ENCODE measurements at places on chromosomes 1 and 21.
A peak's percentile ranks its signal among the peaks of the same experiment; 100 is the strongest.

GRCh38 chr1:20732071-20732587, 374 bp downstream of the SH2D5 start:
- no peak for DNase-seq

DNA sequence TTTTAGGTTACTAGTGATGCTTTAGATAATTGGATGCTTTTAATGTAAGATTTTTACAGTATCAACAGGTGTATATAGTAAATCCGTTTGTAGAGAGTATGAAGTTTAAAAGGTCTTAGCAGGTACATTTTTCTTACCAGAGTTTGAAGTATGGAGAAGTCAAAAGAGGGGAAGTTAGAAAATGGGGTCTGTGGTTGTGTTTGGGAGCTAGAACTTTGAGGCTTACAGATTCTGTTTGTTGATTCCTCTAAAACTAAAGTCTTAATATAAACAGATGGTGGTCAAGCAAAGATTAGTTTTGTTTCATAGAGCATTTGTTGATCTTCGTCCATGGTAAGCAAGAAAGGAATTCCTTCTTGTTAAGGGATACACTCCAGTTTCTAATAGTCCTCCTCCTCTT, 35.8 kb downstream of the CDC42 start:
- DNase-seq: no peak

GRCh38 chr1:53729456-53730223, 9.3 kb downstream of the GLIS1 start:
- DNase-seq: no peak

- no peak for DNase-seq
Measured at GRCh38 chr1:234670967-234671626, 61.1 kb upstream of the IRF2BP2 start.

DNA sequence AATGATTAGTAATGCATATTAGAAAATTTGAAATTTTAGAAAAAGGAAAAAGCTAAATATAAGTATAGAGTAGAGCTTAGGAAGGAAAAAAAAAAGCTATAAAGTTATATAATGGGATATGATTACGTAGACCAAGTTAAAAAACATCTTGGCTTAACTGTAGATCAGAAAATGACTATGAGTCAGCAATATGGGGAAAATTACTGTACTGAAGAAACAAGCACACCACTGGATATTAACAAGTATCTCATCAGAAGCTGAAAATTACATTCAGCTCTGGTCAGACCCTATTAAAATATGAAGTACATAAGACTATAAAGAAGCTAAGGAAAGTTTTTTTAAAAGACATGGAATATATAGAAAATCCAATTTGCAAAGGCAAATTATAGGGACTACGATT, 19.5 kb downstream of the DNAJC8 start:
- DNase-seq: no peak

- DNase-seq: no peak
Measured at GRCh38 chr21:39238275-39238674, 55.0 kb upstream of the PSMG1 start.

- DNase-seq: no peak
Measured at GRCh38 chr1:46131712-46132528, 509 bp downstream of the PIK3R3 start.

DNA sequence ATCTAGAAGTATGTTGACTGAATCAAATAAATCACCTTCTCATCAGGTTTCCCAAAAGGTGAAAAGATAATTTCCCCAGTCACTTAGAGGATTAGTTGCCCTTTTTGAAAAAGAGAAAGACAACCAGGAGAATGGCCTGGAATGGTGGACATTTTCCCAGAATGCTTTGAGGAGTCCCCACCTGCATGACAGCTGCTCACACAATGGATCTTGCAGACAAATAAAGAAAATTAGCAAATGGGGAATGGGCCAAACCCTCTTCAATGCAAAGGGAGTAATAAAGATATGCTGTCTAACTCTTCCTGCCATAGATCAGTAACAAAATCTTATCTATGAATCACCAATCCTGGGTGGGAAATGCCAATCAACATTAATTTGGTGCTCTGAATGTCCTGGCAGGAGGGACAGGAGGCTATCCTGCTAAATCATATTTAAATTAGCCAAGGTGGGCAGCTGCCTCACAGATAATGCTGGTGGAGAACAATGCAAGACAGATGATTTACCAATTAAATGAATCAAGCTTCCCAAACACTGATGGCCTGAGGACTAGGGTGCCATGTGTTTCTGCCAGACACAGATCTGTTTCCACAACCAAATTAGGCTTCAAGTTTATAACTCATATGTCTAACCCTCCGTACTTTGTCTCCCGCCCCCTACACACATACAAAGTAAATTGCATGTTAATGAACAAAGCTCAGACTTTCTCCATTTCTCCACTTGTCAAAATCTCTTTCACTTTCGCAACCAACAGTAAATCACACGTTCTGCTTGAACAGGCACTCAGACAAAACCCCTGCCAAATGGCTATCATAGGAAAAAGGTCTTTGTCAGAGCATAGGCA, 488.0 kb upstream of the PLXNA2 start:
- no peak for DNase-seq

DNA sequence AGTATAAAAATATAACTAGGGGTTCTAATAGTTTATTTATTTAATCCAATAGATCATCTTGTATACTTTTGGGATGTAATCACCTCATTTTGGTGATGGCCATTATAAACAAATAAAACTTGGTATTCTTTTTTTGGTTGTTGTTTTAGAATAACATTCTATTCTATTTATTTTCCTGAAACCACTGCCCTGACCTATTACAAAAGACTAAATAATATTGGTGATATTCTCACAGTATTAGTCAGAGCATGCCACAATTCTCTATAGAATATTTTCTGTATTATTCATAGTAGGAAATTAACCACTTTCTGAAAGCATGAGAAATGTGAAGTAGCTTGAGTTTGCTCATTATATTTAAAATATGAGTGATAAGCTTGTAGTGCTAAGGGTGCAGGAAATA, 54.1 kb upstream of the LRRC7 start:
- no peak for DNase-seq

- no peak for DNase-seq
Measured at GRCh38 chr1:167528057-167528728, 9.9 kb upstream of the CD247 start.

- no peak for DNase-seq
Measured at GRCh38 chr1:243837907-243838535, 12.0 kb downstream of the AKT3 start.

GRCh38 chr1:161781995-161782394, 15.9 kb downstream of the ATF6 start:
- no peak for DNase-seq

DNA sequence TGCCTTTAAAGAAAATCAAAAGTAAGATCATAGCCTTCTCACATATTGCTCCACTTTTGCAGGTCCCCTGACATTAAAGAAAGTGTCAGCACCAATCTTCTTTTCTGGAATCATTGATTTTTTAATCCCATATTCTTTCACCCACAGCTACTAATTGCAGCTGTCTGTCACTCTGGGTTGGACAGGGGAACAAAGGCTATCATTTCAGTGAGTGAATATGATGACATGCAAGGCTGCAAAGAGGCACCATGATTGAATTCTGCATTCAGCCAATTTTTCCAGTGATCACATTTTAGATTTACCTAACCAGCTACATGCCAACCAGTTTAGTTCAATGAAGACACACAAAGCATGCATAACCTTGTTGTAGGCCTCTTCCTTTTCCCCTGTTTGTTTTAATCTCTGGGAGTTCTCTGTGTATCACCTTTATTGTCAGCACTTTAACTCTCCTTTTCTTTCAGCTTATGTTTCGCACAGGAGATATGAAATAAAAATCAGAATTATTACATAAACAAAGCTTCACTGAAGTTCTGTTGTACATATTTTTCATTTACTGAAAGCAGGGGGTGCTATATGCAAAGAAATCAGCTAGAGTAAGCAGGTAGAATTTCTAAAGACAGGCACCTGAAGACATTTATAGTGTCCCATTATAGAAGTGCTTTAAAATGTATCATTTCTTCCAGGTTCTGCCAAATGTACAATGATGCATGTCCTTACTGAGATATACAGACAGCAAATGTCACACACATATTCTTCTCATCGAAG, 584.8 kb downstream of the PLA2G4A start:
- DNase-seq: no peak

DNA sequence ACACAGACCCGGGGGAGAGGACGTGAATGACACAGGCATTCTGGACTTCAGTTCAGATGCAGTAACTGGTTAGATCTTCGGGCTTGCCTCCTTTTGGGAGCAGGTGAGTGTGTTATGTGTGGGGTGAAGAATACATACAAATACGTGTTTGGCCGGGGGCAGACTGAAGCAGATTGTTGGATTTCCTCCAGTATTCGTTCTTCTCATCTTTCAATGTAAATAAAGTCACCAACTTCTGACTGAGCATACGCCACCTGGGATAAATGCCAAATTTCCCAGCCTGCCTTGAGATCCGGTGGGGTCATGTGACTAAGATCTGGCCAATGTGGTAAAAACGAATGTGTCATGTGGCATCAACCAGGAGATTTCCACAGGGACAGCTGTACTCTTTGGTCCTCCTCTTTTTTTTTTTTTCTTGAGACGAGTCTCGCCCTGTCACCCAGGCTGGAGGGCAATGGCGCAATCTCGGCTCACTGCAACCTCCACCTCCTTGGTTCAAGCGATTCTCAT, 189.8 kb downstream of the RGS7 start:
- DNase-seq: no peak

DNA sequence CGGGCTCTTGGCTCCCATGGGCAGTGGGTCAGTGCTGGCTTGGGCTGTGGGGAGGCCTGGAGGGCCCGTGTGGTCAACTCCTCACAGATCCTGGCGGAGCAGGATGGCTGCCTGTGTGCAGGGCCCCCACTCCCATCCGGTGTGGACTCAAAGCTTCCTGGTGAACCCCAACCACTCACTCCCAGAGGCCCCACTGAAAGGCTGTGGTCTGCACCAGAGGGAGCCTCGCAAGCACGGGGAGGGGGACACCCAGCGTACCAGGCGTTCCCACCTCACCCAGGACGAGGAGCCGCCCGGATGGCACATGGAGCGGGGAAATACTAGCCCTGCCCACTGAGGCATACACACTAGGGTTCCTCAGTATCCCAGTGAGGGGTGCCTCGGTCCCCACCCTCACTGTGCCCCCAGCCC, 75.4 kb upstream of the ACTRT2 start:
- DNase-seq: no peak

- no peak for DNase-seq
Measured at GRCh38 chr21:45555251-45555556, 13.0 kb upstream of the SLC19A1 start.

DNA sequence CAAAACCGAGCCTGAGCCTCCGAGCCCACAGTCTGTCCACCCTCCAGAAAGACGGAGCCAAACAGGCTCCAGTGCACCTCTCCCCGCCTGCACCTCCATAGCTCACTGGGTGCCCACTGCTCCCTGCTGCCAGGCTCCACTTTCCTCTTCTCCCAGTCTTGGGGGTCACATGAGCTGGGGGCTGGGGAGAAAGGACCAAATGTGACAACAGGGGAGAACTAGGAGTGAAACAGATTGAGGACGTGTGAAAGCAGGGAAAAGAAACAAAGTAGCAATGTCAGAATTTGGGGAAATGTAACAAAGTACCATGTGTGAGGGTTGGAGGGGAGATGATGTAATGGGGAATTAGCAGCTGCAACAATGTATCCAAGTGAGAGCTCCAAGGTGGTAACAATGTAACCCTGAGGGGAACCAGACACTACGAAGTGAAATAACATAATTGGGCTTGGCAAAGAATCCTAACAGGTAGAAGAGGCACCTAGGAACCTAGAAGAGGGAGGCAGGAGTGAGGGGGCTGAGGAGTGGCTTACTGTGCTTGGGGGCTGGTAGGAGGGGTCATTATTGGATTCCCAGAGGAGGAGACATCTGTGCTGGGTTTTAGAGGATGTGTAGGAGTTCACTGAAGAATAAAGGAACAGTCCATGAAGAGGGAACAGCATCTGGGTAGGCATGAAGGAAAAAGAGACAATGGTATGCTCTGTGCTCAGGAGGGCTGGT, 12.5 kb downstream of the SDC3 start:
- no peak for DNase-seq

GRCh38 chr1:147409886-147410285, 131.4 kb upstream of the BCL9 start:
- no peak for DNase-seq

GRCh38 chr1:20493839-20494608, 8.0 kb upstream of the CAMK2N1 start:
- peak; percentile 79 for DNase-seq

- no peak for DNase-seq
Measured at GRCh38 chr1:30414086-30414850, 309.1 kb downstream of the MATN1 start.

GRCh38 chr1:41562328-41562727, 77.8 kb upstream of the EDN2 start:
- DNase-seq: no peak

DNA sequence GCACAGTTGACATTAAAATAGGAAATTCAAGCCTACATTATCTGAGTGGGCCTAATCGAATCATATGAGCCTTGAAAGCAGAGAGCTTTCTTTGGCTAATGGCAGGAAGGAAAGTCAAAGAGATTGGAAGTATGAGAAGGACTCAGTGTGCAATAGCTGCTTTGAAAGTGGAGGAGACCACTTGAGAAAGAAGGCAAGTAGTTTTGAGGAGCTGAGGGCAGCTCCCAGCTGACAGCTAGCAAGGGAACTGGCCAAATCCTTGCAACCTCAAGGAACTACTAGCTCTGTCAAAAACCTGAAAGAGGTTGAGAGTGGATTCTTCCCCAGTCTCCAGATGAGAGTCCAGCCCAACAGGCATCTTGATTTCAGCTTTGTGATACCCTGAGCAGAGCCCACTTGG, 149.0 kb upstream of the CACYBP start:
- no peak for DNase-seq

DNA sequence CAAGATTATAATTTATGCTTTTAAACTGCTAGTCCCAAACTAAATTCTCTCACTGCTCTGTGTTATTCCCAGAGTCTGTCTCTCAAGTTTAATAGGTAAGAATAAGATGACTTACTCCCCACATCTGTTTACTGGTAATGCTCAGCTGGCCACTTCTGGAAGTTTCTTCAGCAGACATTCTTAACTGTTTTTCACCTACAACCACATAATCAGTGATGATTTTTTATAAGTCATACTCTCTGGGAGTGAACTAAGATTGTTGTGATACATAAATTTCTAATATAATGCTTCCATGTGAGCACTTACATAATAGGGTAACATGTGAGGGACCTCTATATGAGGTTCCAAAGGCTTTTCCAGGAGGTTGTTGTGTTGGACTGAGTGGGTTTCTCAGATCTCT, 8.7 kb downstream of the SLAMF7 start:
- no peak for DNase-seq

GRCh38 chr1:51415963-51416362, 85.6 kb upstream of the TTC39A start:
- no peak for DNase-seq

GRCh38 chr21:36654796-36655325, 44.1 kb upstream of the SIM2 start:
- no peak for DNase-seq
